Gastroesophageal sphincter (tissue), 4 donors: ENCODE measurements at places on chromosomes 4 and X. TPM values are rescaled to one million over a fixed set of nuclear protein-coding genes. Genes with fewer than 3 reads are reported as not detected.
A peak's percentile ranks its signal among the peaks of the same experiment; 100 is the strongest.

Gene RNF128
- 0.72 TPM for total RNA-seq

Gene HTN1
- total RNA-seq, result not detected

Gene CPEB2
- total RNA-seq, result 27.0 TPM

Gene ABCG2
- 2.0 TPM for total RNA-seq

Gene LUZP4
- not detected for total RNA-seq

Gene LPAR4
- 1.4 TPM for total RNA-seq

Gene PABPC1L2A
- total RNA-seq, result not detected

Gene CYTL1
- total RNA-seq, result 1.4 TPM

Gene STOX2
- total RNA-seq, result 13.2 TPM

DNA sequence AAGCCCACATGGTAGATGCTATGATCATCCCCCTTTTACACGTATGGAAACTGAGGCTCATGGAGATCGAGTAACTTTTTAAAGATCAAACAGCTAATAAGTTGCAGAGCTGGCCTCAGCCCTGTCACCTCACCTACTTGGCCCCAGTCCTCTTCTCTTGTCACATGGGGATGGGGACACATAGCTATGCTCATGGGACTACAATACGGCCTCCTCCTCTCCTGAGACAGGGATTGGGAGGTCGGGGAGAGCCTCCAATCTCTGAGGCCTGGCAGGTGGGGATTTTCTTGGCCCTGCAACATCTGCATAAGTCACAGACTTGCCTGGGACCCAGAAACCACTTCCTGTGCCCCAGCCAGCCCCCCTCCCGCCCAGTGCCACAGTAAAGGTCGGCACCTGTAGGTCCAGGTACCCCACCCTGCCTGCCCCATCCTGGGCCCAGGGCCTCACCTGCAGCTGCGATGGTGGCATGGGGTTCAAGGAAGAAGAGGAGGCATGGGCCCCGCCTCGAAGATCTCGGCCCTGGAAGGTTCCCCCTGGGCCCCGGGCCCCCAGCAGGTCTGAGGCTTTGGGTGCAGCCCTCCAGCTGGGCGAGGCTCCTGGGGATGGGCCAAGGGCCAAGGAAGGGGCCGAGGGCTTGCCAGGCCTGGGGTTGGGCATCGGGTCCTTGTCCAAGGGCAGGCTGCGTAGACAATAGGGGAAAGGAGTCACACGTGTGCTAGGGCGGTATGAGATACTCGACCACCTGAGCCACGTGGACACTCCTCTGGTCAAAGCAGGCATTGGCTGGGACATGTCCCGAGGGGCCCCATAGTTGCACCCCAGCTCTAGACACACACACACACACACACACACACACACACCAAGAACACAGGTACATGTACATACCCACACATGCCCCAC lies 6.4 kb downstream of the FOXP3 start:
- ATAC-seq, result no peak

- ATAC-seq, result no peak
These were observed 8.0 kb downstream of the KLF3 start for GRCh38 chr4:38672074-38672396.

DNA sequence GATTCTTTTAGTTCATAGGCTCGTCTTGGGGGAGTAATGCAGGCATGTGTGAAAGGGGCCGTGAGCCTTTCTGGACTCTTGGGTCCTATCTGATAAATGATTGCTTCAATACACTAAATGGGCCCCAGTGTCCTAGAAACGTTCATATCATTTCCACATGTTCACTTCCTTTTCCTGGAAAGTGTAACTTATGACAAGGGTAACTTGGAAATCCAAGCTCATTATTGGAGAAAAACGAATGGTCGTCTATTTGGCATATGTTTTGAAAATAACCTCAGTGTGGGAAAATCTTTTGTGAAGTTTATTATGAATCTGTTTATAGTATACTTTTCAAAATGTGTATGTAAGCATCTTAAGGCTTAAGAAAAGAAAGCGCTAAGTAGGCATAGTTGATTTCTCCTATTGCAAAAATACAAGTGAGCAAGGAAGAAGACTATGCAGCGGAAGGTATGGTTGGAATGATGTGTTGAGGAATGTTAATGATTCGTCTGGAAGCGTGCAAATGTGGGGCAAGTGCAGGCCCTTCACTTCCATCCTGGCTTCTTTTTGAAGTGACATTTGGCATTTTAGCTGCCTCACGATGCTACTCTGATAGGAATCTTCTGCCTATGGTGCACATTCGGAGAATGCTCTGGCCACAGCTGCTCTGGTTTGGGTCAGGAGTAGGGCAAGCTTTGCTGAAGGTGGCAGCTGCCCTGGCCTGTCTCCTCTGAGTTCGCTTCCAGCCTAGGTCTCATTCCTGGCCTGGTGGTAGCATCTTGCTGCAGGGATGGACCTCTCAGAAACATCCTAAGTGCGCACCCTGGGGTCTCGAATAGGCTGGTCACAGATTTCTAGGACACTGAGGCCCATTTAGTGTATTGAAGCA lies 49.5 kb upstream of the STOX2 start:
- no peak for ATAC-seq

GRCh38 chrX:78619834-78620233 lies 39.3 kb downstream of the RTL3 start:
- no peak for ATAC-seq

- no peak for ATAC-seq
These were observed 11.5 kb upstream of the RNF212 start for GRCh38 chr4:1124818-1125217.

DNA sequence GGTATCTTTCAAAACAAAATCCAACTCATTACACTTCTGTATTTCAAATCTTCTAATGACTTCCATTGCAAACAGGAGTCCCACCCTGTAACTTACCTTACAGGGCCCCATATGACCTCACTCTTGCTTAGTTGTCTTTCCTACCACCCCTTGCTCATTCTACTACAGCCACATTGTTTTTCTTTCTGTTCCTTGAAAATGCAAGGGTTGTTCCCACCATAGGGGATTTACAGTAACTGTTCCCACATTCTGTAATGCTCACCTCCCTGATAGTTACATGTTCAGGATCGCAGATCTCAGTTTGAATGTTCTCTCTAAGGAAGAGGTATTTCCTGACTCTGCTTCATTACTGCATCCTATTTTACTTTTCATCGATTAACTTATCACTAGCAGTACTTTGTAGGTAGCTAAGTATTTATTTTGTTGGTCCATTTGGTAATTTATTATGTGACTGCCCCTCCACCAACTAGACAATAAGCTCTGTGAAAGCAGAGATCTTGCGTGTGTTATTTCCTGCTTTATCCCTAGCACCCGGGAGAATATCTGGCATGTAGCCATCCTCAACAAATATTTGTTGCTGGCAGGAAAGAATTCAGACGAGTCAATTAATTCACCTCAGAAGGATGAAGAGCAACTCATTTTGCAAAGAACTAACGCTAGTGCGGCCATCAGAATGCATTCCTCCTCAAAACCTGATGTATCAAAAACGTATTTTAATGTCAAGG lies 21.4 kb downstream of the MAOB start:
- ATAC-seq, result no peak

- no peak for ATAC-seq
These were observed 66.1 kb downstream of the PHKA2 start for GRCh38 chrX:18917831-18918230.

- no peak for ATAC-seq
These were observed 15.6 kb downstream of the TLR8 start for GRCh38 chrX:12921886-12922598.

DNA sequence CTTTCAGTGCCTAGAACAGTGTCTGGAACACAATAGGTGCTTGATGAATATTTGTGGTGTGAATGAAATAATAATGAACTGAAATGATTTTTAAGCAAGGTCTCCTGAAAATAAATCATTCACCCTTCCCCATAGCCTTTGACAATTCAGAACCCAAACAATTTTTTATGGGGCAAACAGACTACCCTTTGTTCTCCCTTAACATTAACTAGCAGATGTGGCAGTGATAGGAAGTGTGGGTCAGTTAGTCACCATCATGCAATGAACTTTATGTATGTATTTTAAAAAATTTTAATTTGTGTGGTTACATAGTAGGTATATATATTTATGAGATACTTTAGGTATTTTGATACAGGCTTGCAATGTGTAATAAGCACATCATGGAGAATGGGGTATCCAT lies 27.2 kb upstream of the CD40LG start:
- ATAC-seq, result no peak

DNA sequence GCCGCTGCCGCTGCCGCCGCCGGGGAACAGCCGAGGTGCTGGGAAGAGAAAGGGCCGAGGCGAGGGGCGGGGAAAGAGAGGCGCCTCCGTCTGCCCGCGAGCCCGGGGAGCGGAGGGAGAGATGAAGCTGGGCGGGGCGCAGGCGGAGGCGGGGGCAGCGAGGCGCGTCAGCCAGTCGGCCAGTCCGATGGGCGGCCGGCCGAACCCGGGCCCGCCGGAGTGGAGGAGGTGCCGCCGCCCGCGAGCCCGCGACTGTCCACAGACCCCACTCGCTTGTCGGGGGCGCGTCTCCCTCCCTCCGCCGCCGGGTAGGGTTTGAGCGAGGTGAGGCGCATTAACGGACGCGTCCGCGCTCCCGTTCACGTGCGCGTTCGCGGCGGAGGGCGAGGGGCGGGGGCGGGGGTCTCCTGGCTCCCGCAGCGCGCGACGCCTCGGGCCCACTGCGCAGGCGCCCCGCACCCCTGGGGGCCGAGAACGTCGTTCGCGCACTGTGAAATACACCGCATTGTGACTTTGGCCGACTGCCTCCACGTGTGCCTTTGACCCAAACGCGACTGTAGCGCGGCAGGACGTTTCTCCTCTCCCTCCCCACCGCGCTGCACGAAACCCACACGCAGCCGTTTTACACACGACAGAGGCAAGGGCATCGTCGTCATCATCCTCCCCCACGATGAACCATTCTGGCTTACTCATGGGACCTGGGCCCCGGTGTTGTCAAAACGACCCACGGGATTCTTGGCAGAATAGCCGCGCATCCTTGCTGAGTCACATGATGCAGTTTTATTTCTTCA lies at the start of gene NUDT11:
NUDT11 (minus strand) TSS at position 92 of the 791 bp plus-strand sequence. CDS start 148 bp downstream, outside the sequence.
- peak; percentile 88 for ATAC-seq

DNA sequence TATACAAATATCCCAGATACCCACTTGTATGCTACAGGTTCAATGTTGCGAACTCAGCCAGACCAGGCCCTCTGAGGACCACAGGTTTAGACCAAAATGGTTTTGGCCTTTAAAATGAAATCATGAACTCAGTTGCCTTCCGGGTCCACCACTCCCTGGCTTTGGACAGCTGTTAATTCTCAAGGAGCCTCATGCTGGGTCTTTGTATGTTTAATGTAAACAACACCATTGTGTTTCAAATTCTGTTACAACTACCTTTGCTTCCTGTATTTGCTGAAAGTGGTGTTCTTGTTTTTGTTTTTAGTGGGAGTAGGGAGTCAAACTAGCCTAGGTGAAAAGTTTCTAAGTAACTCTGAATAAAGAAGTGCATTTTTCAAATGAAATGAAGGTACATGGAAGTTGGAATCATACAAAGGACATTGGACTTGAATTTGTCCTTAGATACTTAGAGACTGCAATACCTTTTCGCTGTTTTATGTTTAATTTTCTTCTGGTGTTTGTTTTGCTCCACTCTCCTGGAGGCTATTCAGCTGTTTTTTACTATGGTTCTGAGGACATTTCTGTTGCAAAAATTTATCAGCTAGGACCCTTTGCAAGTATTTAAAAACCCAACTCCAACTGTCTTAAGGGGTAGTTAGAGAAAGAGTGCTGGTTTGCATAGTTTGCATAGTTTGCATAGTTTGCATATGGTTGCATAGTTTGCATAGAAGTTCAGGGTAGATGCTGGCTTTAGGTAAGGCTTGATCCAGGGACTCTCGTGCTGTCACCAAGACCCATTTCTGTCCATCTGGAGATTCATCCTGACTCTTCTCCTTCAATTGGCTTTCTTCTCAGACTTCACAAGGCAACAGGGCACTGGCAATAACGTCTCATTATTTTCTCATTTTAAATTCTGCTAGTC lies 70.1 kb downstream of the MID1IP1 start:
- ATAC-seq, result no peak

DNA sequence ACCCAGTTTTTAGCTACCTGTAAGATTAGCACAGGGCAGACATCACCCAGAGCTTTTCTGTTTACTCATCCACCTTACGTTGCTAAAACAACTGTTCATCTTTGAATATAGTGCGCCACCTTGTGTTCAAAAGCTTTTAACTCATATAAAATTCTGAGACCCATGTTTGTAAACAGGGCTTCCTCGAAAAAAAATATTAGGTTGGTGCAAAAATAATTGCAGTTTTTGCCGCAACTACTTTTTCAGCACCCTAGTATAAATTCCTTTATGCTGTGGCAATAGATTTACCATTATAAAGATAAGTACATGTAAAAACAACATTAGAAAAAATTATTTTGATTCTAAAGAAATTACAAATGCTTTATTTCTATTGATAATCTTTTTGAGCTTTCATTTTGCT lies 147.9 kb downstream of the LRBA start:
- ATAC-seq, result peak; percentile 57
